ENCODE measurements at places on chromosomes 2 and 18. TPM values are rescaled to one million over a fixed set of nuclear protein-coding genes. Genes with fewer than 3 reads are reported as not detected.

RTP5 gene
- not detected for total RNA-seq

DNA sequence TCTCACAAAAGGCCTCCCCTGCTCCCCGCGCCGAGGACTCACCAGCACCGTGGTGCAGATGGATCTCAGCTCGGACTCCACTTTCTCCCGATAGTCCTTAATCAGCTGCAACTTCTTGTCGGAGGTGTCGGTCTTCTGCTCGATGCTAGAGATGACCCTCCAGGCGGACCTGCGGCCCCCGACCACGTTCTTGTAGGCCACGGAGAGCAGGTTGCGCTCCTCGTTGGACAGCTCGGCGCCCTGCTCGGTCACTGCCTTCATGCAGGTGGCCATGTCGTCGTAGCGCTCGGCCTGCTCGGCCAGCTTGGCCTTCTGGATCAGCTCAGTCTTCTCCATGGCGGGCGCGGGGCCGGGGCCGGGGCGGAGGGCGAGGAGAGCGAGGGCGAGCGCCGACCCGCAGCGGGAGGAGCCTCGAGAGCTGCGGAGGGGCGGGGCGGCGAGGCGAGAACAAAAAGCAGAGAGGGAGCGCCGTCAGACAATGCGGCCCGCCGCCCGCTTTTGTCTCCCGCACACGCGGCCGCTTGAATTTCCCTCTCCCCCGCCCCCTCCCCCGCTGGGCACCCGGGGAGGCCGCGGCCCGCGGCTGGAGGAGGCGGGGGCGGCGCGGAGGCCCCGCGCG, 571 bp downstream of the YWHAQ start:
- peak; percentile 78 for DNase-seq

- no peak for DNase-seq
Measured at GRCh38 chr18:39149211-39149806, 1583.7 kb upstream of the CELF4 start.

GRCh38 chr2:133755480-133756300, 187.4 kb upstream of the NCKAP5 start:
- DNase-seq = no peak

DNA sequence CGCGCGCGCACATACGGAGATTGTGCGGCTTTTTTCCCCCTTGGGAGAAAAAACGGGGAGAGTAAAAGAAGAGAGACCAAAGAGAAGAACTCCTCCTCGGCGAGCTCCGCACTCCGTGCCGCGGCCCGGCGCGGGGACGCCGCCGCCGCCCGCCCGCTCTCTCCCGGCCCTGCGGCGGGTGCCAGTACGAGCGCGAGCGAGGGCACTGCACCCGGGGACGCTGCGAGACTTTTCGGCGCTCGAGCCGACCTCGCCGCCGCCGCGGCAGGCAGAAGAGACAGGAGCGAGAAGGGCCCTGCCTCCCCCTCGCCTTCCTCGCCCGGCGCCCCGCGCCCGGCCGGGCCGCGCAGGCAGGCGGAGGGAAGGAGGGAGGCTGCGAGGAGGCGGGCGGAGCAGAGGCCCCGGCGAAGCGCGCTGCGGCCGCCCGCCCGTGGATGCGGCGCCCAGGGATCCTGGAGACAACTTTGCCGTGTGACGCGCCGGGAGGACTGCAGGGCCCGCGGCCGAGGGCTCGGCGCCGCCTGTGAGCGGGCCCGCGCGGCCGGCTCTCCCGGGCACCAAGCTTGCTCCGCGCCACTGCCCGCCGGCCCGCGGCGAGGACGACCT, 857 bp upstream of the INHBB start:
- DNase-seq = peak; percentile 30

GRCh38 chr2:201432621-201433393, 18.5 kb downstream of the TRAK2 start:
- no peak for DNase-seq

TUBB8B gene
- 1.4 TPM for total RNA-seq

CRYGC gene
- not detected for total RNA-seq

- DNase-seq = no peak
Measured at GRCh38 chr2:190554357-190555006, 20.0 kb upstream of the NEMP2 start.

CHST10 gene
- 20.6 TPM for total RNA-seq

B3GNT7 gene
- total RNA-seq = 5.3 TPM

DNA sequence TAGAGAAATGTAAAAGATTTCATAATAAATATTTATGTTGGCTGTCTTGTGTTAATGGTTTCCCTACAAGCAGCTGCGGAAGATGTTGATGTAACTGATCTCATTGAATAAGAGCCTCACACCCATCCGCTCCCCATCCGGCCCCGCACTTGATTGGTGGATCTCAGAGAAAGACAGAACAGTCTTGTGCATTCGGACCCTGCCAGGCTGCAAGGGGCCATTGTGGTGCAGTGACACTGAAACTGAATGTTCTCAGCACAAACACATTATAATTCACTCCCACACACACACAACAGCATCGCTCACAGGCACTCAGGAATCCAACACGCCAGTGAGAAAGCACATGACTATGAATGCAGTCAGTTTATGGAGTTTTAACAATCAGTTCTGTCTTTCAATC, 47.8 kb downstream of the PRELID3A start:
- no peak for DNase-seq

- DNase-seq = no peak
Measured at GRCh38 chr2:171923206-171923605, 945 bp downstream of the HAT1 start.

UGT1A3 gene
- not detected for total RNA-seq

DHRS9 gene
- not detected for total RNA-seq

DNA sequence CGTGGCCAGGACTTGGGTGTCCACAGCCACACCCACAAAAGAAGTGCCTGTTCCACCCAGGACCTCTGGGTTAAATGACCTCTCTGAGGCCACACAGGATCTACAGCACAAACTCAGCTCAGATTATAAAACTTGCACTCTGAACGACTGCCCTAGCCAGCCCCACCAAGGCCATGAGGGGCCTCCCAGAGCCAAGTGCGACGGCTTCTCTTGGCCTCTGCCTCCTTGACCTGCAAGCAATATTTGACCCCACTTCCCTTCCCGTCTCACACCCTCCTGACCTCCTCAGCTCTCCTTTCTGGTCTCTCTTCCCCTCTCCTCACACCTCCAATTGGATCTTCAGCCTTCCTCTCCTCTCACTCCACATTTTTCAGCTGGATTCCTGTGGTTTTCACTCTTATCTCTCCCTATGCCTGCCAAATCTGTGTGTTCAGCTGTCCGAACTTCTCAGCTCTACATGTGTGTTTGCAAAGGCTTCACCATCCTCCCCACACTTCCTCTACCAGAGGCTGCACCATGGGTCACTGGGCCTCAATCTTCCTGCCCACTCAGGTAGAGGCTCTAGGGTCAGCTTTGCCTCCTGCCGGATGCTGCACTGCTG, 25.3 kb upstream of the STEAP3 start:
- no peak for DNase-seq
